LHCN-M2 (cell line): ENCODE measurements at places on chromosomes 5 and 9.

DNA sequence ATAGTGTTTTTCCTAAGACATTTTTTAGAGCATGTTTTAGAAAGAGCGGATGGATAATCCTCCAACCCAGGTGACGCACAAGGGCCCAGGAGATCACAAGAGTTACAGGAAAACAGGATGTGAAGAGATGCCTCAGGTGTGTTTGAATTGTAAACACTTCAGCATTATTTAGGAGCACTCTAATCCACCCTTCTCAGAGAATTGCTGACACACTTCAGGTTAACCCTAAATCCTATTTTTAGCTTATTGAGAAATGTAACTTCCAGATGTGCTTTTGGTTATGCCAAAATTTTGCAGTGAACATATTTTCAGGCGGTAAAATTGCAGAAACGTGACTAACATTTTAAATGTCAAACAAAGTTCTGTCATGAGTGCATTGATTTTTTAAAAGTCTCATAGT lies 755.4 kb upstream of the CTNND2 start:
- DNase-seq = no peak

DNA sequence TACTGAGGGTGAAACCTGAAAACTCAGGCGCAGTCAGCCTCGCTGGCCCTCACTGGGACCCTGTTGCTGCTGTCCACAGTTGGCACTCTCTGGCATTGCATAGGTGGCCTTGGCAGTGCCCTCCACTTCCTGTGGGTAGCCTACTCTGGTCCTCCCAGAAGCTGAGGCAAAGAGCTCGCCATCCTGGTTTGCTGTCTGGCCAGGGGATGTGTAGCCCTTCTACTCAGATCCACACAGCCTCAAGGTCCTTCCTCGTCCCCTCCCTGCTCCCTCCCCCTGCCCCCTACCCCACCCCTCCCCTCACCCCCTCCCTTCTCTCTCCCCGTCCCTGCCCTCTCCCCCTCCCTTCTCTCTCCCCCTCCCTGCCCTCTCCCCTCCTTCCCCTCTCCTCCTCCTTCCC lies 176.0 kb downstream of the OLFM1 start:
- no peak for DNase-seq

GRCh38 chr5:16975950-16976624 lies 40.0 kb upstream of the MYO10 start:
- DNase-seq = peak; percentile 38

GRCh38 chr9:100662122-100662521 lies 84.2 kb downstream of the CAVIN4 start:
- DNase-seq = no peak

DNA sequence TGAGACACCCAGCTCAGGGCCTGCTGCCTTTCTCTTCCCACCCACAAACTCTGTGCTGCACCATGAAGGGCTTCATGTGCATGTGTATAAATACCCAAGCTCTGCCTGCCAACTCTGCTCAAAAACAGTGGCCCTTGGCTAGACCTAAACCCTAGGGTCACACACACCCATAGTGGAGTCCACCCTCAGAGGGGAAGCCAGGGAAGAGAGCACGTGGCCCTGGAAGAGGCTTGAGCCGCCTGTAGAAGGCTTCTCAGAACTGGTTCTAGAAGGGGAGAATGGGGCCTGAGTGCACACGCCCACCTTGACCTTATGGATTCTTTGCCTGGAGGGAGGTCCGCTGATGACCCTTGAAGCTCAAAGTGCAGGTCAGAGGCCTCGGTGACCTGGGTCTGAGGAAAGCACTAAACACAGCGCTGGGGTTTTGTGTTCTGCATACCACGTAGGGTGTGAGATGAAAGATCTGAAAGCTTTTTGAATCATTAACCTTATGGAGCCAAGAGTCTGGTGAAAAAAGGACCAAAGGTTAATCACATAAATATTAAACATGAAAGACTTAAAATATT lies 60.6 kb downstream of the CYFIP2 start:
- no peak for DNase-seq

DNA sequence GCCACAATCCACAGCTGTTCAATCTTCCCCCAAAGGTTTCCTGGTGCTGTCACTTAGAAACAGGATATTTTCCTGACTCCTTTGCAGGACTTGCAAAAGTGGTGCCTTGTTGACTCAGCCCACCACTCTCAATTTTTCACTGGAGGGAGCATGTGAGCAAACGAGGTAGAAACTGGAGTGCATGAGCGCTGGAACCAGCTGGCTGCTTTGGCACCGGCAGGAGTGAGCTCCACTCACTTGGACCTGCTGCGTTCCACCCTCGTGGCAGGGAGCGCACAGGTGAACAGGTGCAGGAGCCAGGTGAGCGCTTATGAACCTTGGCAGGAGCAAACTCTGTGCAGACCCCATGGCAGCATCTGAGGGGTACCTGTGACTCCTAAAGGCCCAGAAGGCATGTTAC lies 364.1 kb upstream of the RORB start:
- DNase-seq = no peak

DNA sequence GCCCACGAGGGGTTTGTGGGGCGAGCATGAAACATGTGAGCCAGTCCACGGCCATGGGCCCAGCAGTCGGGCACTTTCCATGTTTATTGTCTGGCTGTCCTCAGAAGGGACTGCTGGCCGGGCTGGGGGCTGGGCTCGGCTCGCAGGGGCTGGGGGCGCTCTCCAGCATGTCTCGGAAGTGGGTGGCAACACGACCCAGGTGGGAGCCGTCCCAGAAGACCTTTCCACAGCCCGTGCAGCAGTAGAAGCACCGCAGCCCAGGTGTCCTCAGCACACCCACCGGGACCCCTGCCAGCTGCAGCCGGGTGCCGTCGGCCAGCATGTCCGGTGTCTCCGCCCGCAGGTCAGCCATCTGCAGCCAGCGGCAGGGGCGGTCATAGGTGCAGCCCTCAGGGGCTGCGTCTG lies 4.8 kb upstream of the NRARP start:
- no peak for DNase-seq

DNA sequence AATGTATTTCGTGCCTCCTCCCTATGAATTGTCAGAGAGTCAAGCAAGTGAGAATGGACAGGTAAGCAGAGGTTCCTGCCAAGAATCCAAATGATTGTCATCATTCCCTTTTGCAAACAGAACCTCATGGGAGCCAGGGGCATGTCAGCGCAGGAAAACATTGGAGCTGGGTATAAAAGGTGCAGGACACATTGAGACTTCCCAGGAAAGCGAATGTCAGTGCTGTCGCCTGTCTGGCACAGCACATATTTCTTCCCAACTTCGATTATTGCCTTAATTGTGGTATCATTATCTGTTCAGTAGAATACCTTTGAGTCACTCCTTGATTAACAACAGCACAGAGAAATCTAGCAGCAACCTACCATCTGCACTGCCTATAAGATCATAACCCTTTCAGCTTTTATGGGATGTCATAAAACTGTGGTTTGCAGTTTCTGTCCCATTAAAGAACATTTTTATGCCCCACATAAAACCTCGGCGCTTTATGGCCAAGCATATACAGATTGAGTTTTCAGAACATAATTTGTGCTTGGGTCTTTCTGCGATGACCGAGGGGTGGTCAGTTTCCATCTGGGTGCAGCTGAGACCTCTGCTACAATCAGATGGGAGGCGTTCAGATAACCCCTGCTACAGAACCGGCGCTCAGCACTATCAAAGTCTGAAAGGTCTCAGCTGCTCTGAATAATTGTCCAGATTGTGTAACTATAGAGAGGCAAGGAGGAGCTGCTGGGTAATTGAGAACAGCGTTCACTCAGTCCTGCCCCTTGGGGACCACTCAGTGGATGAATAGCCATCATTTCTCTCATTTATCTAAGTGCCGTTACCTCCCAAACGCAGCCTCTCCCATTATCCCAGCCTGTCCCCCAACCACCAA lies 30.9 kb upstream of the WWC1 start:
- DNase-seq = no peak

GRCh38 chr5:26690511-26690910 lies 347.9 kb downstream of the CDH9 start:
- no peak for DNase-seq

DNA sequence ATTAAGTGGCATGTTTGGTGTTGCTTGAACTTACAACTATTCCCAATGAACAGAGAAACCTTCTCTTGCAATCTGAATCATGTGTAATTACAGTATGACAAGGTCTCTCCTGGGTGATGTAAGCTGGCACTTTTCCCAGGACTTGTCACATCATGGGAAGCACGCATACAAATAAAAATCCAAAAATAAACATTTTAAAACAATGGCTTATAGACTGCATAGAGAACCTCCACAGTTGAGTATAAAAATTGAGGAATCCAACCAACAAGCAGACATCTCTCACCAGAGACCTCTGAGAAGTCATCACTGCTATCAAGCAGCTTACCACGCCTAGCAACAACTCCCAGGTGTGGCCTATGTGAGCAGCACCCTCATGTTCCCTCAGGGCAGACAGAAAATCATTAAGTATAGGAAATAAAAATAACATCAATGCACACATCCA lies 3.9 kb downstream of the MLLT3 start:
- peak; percentile 78 for DNase-seq

GRCh38 chr5:158100373-158100888 lies 241.5 kb upstream of the CLINT1 start:
- no peak for DNase-seq

DNA sequence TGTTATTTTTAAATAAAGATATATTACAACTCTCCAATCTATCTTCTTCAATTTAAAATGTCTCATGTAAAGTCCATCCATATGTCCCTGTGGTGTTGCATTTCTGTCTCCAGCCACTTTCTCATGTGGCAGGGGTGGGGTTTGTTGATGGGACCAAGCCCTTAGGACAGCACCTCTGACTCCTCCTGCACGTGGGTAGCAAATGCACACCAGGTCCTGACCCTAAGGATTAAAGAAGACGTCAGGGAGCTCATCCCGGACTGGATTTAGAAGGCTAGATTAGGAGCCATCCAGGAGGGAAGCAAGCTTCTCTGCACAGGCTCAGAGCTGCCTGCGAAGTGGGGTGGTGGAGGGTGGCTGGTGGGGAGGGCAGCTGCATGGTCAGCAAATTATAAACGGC lies 38.9 kb upstream of the FAM120AOS start:
- DNase-seq = no peak

- no peak for DNase-seq
Measured at GRCh38 chr9:109314011-109314531, 6.8 kb downstream of the EPB41L4B start.

DNA sequence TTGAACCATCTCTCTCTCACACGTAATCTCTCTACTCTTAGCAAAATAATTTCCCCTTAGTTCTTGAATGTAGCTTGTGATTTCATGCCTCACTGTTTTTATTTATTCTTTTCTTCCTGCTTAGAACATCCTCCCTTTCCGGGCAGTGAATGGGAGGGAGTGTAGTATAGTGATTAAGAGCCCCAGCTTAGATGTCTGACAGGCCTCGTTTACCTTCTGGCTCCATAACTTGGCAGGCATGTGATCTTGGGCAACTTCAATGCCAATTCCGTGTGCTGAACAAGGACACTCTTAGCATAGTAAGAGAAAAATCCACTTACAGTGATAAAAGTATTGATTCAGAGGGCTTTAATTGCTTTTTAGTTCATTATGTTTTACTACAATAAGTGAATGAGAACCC lies 96.3 kb upstream of the TNPO1 start:
- no peak for DNase-seq

DNA sequence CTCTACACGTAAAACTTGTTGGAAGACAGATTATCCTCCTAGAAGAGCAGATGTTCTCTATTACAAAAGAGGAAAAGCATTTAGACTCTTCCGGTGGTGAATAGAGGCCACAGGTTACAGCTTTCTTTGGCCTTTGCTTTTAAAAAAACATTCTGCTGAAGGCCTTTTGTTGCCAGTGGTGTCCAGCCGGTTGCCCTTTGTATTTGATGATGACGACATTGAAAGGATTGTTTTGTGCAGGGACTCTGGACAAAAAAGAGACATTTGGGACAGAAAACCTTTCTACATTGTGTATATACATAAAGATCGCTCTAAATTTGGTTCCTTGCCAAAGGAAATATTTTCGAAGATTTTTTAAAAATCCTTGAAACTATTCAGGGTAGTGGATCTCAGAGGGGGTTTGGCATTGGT lies 180.3 kb downstream of the C9orf152 start:
- peak; percentile 94 for DNase-seq

DNA sequence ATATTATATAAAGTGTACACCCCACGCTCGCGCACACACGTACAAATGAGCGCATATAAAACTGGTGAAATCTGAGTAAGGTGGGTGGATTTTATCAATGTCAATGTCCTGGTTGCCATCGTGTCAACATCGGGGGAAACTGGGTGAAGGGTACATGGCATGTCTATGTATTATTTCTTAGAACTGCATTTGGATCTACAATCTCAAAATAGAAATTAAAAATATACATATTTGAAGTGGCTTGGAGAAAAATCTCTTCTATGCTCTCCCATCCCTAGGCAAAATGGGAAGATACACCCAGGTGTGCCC lies 763 bp upstream of the WHRN start:
- no peak for DNase-seq

GRCh38 chr5:58440901-58441460 lies 18.9 kb downstream of the PLK2 start:
- no peak for DNase-seq

GRCh38 chr5:94746731-94747124 lies 128.3 kb downstream of the SLF1 start:
- peak; percentile 30 for DNase-seq
